Bladder microvascular endothelial cell (primary cell): ENCODE measurements at places on chromosomes 5 and 9. TPM values are rescaled to one million over a fixed set of nuclear protein-coding genes. Genes with fewer than 3 reads are reported as not detected.

The IFNB1 gene
- not detected in 2 replicates for total RNA-seq

The IGFBPL1 gene
- total RNA-seq = 0.25 TPM in 1 of 2 replicates, not detected in the other

The FABP6 gene
- not detected in 2 replicates for total RNA-seq

The SVEP1 gene
- under 0.01 and 1.4 TPM in 2 replicates for total RNA-seq

The WASHC1 gene
- 4.9 and 6.9 TPM in 2 replicates for total RNA-seq

The PCSK1 gene
- 0.81 and 2.8 TPM in 2 replicates for total RNA-seq

The CDX1 gene
- total RNA-seq = not detected in 2 replicates

The SLC6A19 gene
- not detected in 2 replicates for total RNA-seq

The SLC46A2 gene
- not detected in 2 replicates for total RNA-seq

The DEPDC1B gene
- 6.6 and 10.5 TPM in 2 replicates for total RNA-seq

The VCAN gene
- total RNA-seq = 3.6 and 7.9 TPM in 2 replicates
